NCI-H69 (cell line): ENCODE measurements at places on chromosomes 11 and 22.

GRCh38 chr22:28012832-28013460 lies 93.9 kb upstream of the PITPNB start:
- DNase-seq: no peak

- DNase-seq: peak; percentile 9
These were observed 39.9 kb downstream of the CWC15 start for GRCh38 chr11:94933223-94934130.

DNA sequence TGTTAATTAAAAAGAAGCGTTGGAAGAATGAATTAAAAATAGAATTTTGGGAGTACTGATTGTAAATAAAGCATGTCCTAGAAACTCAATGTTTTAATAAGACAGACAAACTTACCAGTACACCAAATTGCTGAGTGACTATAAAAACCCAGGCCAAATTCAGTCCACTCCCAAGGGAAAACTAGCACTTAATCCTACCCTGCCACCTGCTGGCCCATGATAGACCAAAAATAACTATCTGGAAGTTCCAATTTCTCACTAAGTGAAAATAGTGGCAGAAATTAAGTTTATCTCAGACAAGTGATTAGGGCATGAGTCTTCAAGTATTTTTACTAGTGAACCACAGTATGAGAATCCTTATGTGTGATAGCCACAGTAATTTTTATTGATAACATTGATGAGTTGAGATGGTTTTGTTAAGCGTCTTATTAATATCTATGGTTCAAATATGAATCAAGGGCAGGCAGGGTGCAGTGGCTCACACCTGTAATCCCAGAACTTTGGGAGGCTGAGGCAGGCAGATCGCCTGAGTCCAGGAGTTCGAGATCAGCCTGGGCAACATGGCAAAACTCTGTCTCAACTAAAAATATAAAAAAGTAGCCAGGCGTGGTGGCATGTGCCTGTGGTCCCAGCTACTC lies 9.8 kb upstream of the DDX10 start:
- peak; percentile 78 for DNase-seq

DNA sequence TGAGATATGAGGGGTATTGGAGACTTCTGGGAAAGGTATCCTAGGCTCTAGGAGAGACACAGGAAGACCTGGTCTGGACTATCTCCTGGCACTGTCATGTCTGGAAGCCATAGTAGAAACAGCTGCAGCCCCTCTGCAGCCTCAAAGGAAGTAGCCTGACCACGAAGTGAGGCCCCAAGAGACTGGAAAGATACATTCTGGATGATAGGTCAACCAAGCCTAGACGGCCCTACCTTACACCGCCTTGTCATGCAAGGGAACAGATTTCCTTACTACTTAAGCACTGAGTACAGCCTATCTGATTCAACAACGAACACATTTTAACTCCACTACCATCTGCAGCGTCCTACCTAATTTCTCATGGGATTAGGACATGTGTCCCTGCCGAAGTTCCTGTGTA lies 31.1 kb downstream of the UQCR10 start:
- no peak for DNase-seq

DNA sequence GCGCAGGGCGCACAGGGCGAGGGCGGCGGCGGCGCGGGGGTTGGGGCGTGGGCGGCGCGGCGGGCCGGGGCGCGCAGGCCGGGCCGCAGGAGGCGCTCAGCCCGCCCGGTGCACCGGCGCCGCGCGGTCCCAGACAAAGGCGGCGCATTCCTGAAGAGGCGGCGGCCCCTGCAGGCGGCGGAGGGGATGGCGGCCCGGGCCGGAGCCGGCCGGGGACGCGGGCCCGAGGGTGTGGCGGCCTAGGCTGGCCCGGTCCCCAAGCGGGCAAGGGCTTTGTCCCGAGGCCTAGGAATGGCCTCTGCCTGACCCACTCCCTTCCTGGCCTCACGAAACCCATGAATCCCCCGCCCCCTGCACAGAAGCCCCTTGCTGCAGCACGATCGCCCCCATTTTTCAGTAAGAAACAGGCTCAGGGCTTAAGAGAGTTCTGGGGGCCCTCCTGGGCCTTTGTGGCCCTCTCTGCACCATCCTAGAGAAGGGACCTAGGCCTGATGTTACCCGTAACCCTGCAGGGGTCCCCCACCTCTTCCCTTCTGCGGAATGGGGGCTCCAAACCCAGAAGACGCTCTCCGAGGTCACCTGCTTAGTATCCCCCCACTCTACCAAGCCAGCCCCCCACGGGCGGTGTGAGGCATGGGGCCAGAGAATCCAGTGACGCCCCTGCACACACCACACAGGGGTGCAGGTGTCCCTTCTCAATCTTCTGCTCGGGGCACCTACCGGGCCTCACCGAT lies at the start of gene RTN4R:
TSS of gene RTN4R (minus strand) at position 40 of the 734 bp plus-strand sequence. CDS start 226 bp downstream, outside the sequence.
- peak; percentile 86 for DNase-seq

DNA sequence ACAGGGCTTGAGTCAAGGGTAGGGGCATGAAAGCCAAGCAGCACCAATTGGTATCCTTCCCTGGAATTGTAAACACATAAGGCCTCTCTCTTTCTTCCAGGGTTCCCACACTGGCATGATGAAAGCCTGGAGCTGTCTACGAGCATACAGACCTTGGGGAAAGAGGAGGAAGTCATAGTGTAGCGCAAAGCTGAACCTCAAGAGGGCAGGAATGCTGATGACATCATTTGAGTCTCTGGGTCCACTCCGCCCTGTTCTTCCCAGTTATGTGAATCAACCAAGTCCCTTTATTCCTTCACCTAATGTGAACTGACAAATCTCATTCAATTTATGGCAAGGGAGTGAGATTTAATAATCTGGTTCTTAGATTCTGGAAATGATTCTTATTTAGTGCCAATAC lies 266.4 kb upstream of the NCAM1 start:
- peak; percentile 62 for DNase-seq

DNA sequence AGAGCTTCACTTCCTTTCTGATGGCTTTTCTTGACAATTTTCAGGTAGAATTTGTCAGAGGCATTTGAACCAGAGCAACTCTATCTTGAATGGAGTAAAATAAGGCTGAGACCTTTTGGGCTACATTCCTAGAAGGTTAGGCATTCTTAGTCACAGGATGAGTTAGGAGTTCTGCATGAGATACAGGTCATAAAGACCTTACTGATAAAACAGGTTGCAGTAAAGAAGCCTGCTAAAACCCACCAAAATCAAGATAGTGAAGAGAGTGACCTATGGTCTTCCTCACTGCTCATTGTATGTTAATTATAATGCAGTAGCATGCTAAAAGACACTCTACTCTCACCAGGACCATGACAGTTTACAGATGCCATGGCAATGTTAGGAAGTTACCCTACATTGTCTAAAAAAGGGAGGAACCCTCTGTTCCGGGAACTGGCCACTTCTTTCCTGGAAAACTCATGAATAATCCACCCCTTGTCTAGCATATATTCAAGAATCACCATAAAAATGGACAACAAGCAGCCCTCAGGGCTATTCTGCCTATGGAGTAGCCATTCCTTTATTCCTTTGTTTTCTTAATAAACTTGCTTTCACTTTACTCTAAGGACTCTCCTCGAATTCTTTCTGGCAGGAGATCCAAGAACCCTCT lies 1519.7 kb upstream of the TENM4 start:
- DNase-seq: no peak

- DNase-seq: peak; percentile 79
These were observed 1.5 kb downstream of the CASTOR1 start for GRCh38 chr22:30287648-30288418.

- peak; percentile 9 for DNase-seq
These were observed 1023.6 kb upstream of the RAG2 start for GRCh38 chr11:37621662-37622061.

DNA sequence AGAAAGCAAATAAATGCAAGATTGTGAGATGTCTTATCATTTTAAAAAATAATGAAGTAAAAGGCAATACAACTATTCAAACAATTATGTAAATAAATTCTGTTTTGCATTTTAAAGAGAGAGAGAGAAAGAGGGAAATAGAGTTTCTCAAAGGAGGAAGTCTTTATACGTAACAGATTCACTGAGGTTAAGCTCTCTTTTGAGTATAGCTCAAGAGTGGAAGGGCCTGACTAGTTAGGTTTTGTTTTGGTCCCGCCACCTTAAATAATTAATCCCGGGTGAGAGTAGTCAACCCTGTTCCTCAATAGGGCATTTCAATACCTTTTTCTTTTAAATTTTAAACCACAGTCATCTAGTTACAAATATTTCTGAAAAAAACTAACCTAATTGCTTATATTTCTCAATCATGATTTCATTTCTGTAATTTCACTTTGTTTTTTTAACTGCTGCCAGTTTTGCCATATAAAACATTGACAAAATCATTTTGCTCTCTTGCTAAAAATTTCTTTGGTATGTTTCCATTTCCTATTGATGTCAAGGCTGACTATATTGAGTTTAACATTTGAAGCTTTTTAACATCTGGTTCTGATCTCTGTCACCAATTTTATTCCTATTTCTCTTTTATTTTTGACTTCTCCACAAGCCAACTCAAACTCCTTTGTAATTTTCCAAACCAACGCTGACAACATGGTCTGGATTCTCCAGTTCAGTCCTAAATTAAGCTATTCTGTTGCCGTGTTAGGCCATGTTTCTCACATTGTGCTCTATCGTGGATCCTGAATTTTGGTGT lies 10.3 kb downstream of the OR10D3 start:
- no peak for DNase-seq

DNA sequence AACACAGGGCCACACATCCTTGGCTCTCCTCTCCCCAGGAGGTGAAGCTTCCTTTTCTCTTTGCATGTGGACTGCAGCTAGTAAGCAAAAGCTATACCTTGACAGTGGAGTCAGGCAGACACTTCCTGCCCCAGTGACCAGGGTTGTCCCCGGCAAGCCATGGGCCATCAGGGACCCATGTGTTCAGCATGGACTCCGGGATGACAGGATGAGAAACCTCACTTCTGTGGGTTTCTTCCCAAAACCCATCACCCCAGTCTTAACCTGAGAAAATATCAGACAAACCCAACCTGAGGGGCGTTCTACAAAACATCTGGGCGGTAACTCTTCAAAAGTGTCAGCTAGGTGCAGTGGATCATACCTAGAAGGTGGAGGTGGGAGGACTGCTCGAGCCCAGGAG lies 40.2 kb downstream of the GNB1L start:
- no peak for DNase-seq

- DNase-seq: peak; percentile 94
These were observed 21.4 kb upstream of the ABCC8 start for GRCh38 chr11:17498058-17498457.

DNA sequence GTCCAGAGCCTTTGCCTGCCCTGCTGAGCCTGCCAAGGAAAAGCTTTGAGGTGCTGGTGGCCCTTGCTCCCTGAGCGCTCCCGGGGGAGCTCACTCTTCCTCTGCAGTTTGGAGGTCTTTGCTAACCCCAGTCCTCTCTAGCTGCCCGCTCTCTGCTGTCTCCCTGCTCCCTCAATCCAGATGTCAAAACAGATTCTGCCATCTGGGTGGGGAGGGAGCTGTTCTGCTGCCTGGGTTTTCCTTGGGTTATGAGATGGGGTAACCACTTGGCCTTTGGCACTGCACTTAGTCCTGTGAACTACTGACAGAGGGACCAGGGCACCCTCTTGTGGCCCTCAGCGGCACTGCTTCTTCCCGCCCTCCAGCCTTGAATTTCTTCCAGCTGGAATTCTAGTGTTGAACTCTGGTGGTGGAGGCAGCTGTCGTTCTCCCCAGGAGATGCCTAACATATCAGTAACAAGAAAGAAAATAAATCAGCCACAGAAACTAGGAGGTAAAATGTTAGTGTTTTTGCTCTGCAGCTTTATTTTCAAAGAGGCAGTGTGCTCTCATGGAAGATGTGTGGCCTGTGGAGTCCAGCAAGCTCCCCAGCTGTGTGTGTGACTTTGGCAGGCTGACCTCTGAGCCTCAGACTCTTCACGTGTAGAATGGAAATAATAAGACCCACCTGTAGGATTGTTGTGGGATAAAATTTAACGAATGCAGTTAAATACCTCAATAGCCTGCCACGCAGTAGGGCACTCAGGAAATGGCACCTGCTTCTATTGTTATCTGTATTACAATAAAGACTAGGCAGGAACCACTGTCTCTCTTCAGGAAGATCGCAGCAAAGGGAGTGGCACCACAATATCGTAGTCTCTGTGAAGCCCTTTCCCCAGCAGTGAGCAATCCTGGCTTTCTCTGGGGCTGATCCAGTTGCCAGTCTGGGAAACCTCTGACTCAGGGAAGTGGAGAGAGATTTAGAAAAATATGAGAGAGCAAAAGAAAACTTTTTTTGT lies 23.4 kb downstream of the ARFGAP2 start:
- peak; percentile 92 for DNase-seq

GRCh38 chr11:134665571-134666270 lies 253.7 kb upstream of the B3GAT1 start:
- no peak for DNase-seq
